ENCODE measurements at places on chromosomes 16 and 17. TPM values are rescaled to one million over a fixed set of nuclear protein-coding genes. Genes with fewer than 3 reads are reported as not detected.

DNA sequence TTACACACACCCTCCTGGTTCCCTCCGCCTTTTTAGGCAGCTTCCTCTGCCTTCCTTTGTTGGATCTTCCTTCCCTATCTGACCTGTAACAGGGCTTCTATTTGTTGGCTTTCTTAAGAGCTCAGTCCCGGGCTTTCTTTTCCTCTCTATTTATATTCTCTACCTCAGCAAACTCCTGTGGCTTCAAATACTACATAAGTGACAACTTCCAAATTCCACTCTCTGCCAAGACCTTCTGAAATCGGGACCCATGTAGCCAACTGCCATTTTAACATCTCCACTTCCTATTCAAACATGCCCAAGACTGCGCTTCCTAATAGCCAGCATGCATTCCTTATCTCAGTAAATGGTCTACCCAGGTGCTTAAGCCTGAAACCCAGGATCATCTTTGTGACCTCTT is 128.1 kb downstream of the MRTFB start:
- DNase-seq: no peak

DNA sequence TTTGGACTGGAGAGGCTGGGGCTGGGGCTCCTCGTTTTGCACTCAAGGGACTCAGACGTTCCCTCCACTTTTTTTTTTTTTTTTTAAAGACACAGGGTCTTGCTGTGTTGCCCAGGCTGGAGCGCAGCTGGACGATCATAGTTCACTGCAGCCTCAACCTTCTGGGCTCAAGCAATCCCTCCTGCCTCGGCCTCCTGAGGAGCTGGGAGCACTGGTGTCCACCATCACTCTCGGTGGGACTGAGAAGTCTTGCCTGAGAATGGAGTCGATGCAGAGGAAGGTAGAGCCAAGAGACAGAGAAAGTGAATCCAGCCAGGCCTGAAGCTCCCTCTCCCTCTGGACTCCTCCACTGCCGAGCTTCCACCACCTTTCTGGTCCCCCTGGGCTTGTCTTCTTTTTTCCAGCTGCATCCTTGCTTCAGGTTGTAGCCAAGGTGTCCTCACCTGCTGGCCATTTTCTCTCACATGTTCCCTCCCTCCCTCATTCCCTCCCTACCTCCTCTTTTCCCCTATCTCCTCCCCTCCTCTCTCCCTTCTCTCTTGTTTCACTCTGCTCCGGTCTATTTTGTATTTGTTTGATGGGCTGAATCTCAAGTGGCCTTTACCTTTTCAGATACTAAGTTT is 233.8 kb downstream of the SNX29 start:
- DNase-seq: no peak

GRCh38 chr17:8393470-8394231 is 4.0 kb downstream of the RNF222 start:
- DNase-seq: no peak

CES3 gene
- total RNA-seq: 2.7 TPM

DNA sequence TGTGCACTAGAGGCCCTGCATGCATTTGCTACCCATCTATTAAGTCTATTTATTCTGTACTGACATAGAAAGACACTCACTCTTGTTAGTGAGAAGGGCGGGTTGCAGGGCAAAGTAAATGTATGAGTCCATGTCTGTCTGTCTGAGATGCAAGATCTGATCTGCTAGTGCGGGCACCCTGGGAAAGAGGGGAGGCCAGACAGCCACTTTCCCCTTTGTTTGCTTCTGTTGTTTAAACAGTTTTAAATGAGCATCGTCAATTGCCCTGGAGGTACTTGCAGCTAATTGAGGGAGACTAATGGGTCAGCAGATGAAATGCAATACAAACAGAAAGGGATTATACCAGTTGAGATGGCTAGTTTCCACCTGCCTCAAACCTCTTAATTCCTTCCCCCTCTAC is 24.9 kb downstream of the SCNN1G start:
- no peak for DNase-seq

GRCh38 chr16:85641776-85642176 is 28.7 kb downstream of the GSE1 start:
- DNase-seq: no peak

DNA sequence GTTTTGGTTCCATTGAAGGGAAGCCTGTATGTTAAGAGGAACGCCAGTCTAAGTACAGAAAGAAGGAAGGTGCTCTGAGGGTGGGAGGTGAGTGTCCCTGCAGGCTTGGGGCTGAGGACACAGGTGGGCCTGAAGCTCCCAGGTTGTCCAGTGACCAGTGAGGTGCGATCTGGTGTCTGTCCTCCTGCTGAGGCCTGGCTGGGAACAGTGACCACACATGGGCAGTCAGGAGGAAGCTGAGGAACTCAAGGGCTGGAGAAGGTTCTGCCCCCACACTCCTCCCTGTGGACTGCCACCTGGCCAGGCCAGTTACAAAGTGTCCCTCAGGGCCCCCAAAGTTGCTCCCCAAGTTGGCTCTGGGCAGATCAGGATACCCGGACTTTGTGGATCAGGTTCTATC is 102.1 kb downstream of the N4BP1 start:
- no peak for DNase-seq

DNA sequence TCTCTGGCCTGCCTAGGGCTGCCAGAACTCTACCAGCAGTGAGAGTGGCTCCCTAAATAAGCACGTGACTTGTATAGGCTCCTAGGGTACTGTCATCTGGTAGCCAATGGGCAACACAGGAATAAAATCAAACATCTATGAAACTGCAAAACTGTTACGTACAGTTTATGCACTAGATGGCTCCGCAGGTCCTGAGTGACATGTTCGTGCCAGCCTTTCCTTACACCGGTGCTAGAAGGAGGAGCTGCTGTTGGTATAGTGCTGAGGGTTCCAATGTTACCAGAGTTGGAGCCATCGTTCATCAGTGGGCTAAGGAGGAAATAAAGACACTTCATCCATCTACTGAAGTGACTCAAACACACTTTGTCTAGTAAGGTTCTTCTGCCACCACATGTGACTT is 63.2 kb upstream of the TRAP1 start:
- DNase-seq: no peak

PLEKHG4 gene
- 3.8 TPM for total RNA-seq

DNA sequence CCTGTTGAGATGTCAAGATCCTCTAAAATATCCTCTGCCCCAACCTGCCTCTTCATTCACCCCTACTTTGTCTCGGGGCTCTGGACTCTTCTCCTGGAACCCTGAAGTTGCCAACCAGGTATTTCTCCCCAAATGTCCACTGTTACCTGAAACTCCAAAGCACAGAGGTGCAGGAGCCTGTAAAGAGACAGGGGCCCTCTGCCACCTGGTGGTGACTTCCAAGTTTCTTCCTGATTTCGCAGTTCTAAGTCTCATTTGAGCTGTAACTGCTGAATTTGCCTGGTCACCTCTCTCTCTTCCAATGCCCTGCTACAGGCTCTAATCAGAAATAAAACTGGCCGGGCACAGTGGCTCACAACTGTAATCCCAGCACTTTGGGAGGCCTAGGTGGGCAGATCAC is 77.1 kb upstream of the RCVRN start:
- DNase-seq: no peak

- DNase-seq: no peak
Measured at GRCh38 chr16:70470141-70470926, 15.9 kb downstream of the FCSK start.

HYDIN gene
- total RNA-seq: 25.7 TPM

- DNase-seq: no peak
Measured at GRCh38 chr17:2796164-2797125, at the start of gene RAP1GAP2. Gene RAP1GAP2, plus strand, starts transcription at chr17:2796438. Its CDS starts 90 bp downstream, at chr17:2796528.

DNA sequence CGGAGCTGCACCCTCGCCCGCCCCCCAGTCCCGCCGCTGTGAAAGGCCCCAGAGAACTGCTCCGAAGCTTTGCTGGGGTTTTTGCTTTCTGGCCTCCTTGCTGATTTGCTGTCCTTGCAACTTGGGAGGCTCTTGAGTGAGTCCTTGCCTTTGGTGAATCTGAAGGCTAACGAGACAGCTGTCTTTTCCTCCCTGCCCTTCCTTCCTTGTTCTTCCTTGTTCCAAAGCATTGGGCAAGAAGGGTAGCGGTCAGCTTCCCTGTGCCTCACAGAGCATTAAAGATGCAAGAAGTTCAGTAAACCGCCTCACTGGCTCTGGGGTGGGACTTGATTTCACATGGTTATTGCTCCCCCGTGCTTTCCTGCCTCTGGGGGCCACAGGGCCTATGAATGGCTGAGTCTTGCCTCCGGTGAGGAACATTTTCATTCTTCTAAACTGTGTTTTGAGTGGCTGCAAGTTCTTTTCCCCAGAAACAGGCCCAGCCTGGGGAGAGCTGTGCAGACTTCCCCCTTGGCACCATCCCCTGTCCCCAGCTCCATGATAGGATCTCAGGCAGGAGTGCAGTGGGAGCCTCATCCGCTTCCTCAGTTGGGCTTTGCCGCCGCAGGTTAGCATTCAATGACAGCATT is 1.4 kb downstream of the YPEL2 start:
- DNase-seq: no peak

GAST gene
- total RNA-seq: 32.0 TPM
